ENCODE measurements at places on chromosomes 4 and X.

DNA sequence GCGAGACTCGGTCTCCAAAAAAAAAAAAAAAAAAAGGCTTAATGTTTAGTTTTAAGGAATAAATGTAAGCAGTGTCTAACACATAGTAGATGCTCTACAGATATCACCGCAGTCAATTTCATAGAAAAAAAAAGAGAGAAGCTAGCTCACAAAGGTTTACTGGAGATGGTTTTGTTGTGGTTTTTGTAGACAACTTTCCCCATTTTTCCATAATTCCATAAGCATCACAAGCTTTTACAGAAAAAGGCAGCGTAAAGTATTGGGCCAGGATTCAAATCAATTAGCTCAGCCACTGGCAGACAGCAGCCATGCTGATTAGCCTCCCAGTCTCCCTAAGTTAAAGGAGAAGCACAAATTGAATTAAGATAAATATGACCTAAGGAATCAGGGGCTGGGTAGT is 1.5 kb downstream of the GRSF1 start:
- no peak for DNase-seq

DNA sequence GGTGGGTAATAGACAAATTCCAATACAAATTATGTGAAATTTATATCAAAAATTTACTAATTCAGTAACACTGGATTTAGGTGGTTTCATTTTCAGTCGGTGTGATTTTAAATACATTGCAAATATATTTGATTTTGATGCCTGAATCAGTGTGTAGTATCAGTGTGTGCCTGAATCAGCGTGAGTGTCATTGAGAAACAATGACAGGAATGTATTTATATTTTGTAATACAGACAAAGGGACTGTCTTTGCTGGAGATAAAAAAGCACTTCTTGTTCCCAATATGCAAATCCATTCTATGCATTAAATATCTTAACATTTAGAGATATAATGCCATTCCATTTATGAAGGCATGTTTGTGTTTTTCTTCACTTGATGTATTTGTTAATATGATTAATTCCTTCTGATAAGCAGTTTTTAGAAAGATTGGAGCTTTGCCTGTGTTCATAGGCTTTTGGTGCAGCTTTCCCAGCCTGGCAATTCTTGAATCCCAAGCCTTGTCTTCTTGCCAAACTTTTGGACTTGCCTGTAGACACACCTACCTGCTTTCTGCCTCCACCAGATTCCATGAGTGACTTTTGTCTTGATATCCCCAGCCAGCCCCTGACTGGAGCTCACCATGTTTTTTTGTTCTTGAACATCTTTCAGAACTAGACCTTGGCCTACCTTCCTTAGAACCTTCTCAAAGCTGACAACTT is 243.8 kb downstream of the ADGRL3 start:
- no peak for DNase-seq

- no peak for DNase-seq
These were observed 513.8 kb upstream of the FAM241A start for GRCh38 chr4:111631215-111631999.

GRCh38 chr4:11626066-11626465 is 197.4 kb upstream of the HS3ST1 start:
- no peak for DNase-seq

DNA sequence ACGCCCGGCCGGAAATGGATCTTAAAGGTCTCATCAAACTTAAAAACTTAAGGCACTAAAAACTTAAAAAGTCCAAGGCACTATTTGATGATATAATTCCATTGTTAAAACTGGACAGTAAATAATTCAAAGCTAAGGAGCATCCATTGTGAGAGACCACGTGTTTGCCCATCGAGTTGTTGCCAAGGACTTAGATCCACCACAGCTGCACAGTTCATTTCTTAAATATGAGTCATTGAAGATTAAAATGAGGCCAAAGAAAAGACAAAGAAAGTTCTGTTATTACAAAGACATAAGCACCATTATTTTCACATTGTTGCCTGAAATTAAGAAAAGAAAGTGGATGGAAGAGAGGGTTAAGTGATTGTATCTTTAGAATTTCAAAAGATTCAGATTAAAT is 411.5 kb upstream of the FTHL17 start:
- no peak for DNase-seq

DNA sequence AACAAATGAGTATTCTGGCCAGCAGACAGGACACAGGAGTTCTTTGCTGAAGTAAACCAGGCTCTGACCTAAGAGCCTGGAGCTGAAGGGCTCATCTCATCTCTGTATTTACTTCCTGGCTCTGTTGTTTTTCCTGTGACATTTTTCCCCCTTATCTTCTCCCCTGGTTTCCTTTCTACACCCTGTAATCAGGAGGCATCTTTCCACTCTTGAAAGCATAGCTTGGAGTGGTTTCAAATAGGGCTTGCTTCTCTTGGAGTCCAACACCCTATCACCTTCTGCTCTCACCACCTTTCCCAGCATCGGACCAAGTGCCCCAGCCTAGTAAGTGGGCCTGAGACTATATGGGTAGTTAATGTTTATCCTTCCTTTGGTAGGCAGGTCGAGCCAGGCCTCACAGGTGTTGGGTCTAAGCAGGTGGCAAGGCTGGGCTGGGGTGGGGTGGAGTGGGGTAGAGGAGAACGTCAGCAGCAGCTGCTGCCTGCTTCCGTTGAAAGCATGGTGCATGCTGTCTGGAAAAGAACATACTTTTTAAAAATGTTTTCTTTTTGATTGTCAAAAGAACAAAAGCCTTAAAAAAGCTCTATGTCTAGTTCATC is 1.2 kb downstream of the DRP2 start:
- no peak for DNase-seq

- DNase-seq, result no peak
These were observed 53.4 kb downstream of the GPAT3 start for GRCh38 chr4:83589279-83589678.

- no peak for DNase-seq
These were observed 2.6 kb upstream of the SEPTIN6 start for GRCh38 chrX:119695535-119696050.

DNA sequence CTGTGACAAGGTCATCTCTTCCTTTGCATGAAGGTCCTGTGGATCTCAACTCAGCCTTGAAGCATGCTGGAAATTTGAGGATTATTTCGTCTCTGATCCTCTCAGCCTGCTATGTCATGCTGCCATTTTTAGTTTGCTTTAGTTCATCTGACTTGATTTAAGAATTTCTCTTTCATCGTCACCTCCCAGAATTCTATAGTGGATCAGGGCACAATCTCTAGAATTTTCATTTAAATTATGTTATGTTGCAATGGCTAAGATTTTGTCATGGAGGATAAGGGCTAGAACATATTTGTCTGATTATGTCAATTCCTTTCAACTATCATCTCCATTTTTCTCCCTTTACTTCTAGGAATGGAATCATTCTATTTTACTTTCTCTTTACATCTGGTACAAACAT is 98.8 kb downstream of the PCDH10 start:
- DNase-seq, result no peak

DNA sequence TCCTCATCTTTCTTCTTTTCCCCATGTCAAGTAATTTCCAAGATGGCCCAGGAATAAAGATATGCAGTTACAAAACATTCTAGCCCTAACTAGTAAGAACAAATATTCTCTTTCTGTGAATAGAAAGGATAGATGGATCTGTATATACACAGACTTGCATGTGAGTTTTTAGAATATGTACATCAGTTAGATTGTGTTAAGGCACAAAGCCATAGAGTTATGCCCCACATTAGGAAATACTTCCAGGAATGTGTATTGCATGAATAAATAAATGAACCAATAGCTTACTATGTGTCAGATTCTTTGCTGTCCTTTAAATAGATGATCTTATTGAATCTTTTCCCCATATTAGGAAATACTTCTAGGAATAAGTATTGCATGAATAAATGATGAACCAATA is 46.0 kb upstream of the TMPRSS11E start:
- no peak for DNase-seq

DNA sequence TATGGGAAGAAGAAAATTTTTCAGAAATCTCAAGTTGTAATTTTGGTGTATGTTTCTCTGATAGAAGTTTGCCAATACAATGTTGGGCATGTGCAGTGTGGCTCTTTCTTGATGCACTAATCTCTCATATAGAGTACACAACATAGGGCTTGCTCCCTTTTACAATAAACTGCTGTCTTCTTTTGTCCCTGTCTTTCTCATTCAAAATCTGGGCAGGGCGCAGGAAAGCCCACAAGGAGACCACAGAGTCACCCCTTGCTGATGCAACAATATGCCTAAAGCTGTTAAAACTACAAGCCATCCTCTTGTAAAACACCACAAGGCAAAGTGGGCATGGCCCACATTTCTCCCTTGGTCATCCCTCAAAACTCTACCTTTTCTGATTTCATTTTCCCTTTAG is 63.4 kb upstream of the TBC1D9 start:
- no peak for DNase-seq

DNA sequence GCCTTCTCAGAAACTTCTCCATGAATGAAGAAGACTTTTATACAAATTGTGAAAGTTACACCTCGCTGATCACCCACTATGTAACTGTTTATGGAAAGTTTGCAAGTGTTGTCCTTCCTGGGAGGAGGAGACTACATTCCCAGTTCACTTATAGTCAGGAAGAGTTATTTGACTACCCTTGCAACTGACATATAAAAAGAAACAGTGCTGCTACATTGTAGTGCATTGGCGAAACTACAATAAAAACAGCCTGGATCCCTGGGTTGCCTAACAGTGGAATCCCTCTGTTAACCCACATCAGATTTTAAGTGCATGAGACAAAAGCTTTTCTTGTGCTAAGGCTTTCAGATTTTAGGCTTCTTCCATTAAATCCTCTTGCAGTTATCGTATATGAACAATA is 30.4 kb downstream of the MAGEB10 start:
- DNase-seq, result no peak

- no peak for DNase-seq
These were observed 110.1 kb upstream of the VEGFC start for GRCh38 chr4:176902710-176903323.

DNA sequence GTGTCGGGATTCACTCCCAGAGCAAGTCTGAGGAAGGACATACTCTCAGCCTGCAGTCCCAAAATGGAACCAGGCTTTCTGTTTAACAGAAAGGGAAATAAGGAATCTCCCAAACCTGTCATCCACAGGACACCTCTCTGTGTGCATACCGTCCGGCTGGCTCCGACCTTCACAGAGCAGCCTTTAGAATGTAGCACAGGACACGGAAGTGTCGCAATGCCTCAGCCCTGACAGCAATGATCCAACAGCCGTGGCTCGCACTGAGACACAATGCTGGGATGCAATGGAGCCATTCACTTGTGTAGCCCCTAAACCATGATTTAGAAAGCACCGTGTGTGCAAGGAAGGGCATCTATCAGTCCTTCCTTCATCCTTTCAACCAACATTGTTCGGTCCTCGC is 15.5 kb upstream of the HELT start:
- no peak for DNase-seq

DNA sequence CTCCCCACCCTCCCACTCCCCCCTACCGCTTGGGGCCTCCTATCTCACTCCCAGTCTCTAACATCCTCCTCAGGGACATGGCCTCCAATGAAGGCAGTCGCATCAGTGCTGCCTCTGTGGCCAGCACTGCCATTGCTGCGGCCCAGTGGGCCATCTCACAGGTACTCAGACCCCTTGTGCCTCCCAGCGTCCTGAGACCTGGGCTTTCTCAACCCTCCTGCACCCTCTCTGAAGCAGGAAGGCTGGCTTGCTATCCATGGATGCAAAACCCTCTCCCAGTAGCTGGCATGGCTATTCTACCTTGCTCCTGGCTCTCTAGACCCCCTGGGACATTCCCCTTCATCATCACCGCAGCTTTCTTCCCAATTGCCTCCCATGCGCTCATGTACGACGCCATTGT is 13.3 kb upstream of the UBA1 start:
- DNase-seq, result no peak

DNA sequence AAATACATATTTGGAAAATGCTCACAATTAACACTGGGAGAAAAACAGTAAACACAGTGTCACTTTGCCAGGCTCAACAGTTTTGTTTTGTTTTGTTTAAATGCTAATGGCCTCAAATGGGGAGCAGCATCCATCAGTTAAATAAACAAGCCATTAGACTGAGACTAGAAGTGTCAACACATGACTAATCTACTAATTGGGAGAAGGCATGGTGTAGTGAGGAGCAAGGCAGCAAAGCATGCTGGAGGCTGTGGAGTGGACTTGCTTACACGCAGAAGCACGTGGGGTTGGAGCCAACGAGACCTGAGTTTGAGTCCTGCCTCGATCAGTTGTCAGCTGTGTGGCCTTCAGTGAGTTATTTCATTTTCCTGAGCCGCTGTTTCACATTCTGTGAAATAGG is 29.0 kb downstream of the UTP14A start:
- no peak for DNase-seq

DNA sequence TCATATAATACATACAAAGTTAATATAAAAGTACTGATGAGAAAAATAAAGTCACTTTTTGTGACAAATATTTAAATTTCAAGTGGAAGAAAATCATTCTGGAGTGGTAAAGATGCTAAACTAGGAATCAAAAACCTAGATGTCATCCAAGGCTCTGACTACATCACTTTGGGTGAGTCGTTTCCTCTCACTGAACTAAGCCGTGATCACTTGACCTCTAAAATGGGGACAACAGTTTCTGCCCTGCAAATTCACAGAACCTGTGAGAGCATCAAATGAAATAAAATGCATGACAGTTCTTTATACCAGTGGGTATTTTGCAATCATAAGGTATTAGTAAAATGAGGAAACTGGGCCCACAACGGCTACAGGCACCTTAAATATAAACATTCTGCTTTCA is 63.8 kb downstream of the PRDM5 start:
- no peak for DNase-seq

GRCh38 chrX:149470955-149471354 is 34.2 kb downstream of the IDS start:
- DNase-seq, result peak; percentile 79

DNA sequence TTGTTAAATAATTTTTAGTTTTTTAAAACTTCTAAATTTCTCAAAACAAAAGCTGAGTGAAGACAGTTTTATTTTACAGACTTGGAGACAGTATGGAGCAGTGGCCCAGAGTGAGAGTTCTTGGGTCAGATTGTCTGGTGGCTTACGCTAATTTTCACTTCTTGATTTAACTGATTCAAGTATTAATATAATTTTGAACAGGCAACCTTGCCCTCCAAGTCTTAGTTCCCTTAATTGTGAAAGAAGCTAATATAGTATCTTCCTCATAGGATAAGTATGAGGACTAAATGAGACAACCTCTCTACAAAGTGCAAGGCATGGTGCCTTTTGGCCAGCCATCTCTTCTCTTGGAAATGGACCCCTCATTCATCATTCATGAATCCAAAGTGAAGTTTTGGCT is 25.4 kb downstream of the ATP7A start:
- no peak for DNase-seq

- DNase-seq, result peak; percentile 15
These were observed 84.0 kb downstream of the RTL9 start for GRCh38 chrX:110442635-110443034.

DNA sequence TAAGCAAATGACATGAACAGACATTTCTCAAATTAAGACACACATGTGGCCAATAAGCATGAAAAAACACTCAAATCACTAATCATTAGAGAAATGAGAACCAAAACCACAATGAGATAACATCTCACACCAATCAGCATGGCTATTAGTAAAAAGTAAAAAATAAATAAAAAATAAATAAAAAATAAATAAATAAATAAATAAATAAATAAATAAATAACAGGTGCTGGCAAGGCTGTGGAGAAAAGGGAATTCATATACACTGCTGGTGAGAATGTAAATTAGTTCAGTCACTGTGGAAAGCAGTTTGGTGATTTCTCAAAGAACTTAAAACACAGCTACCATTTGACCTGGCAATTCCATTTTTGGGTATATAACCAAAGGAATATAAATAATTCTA is 167.1 kb upstream of the CNKSR2 start:
- no peak for DNase-seq

GRCh38 chrX:77087529-77088169 is 359.5 kb upstream of the FGF16 start:
- no peak for DNase-seq

- peak; percentile 66 for DNase-seq
These were observed 1865.3 kb upstream of the AGA start for GRCh38 chr4:179307297-179308136.

Data from endothelial cell (in vitro differentiated cells).